ENCODE measurements at places on chromosomes 11 and 22.

- DNase-seq: peak; percentile 43
Measured at GRCh38 chr11:103872748-103873147, 163.7 kb upstream of the DDI1 start.

DNA sequence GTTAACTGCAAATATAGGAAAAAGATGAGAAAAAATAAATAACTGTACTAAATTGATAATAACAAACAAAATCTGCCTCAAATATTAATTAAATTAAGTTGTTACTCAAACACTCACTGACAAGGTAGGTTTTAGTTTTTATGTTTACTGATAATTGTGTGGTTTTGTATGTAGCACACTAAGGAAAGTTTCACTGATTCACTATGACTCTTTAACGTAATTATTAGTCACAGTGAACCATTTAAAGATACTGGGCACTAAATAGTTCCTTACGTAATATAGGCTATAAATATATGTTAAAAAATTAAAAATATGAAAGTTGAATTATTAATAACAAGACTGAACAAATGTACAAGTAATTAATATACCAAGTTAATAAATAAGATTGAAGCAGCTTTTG is 2330.0 kb upstream of the RAG2 start:
- DNase-seq: no peak

DNA sequence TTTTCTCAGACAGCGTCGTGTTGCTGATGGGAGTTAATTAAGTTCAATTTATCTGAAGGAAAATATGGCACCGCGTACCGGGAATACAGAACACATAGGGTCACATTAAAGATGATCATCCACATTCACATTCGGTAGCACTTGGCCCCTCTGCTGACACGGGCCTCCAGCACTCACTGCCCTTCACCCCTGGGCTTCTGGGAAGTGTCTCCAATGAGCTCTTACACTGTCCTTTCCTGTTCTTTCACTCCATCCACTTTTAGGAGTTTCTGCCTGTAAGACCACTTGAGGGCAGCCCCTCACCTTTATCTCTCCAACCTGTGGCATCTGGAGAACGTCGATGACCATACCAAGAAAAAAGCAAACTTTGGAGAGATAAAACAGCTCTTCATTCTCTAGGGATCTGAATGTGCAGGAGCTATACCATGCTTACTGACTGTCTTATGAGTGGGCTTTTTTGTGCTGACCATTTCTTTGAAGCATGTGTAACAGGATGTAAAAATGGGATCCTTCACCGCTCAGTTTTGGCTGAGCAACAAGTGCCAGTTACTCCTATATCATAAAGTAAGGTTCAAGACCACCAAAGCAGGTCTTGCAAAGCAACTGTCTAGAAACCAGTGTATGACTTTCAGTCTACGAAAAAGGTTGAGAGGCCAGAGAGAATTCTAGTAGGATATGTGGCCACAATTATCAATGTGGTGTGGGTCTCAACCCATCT is 1.1 kb upstream of the SERGEF start:
- no peak for DNase-seq

- no peak for DNase-seq
Measured at GRCh38 chr11:5362017-5362625, 10.8 kb downstream of the OR51B6 start.

DNA sequence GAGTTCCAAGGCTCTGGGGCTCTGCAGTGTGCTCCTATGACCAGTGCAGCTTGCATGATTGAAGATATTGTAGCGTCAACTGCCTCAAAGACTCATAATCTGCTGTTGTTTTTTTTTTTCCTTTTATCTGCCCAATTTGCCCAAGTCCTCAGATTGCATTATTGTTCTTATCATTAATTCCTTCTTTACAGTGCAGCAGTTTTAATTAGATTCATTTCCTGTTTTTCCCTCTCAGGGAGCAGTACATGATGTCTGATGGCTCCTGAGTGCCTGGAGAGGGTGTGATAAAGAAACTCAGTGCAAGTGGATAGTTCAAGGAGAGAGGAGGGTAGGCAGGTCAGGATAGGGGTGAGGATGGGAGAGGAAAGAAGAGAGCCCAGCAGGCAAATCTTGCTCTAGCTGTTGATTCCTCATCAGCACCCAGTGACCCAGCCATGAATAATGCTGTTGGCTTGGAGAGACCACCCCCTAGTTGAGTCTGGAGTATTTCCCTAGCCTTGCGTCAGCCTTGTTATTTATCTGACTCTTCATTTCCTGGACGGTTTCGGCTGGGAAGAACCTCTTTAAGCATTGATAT is 219.6 kb upstream of the SESN3 start:
- DNase-seq: peak; percentile 38

DNA sequence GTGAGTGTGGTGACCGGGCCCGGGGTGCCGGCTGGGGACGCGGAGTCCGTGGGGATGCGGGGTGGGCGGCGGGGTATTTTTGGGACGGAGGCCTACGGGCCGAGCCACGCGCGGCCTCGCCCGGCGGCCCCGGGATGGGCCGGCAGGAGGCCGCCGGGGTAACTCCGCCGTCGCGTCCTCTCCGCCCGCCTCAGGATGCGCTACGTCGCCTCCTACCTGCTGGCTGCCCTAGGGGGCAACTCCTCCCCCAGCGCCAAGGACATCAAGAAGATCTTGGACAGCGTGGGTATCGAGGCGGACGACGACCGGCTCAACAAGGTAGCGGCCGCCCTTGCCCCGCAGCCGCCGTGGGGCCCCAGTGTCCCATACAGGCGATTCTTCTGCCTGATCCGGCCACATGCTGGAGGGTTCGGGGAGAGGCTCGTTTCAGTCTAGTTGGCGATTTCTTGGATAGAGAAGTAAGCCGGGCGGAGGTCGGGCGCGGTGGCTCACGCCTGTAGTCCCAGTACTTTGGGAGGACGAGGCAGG is 337 bp downstream of the RPLP2 start:
- no peak for DNase-seq

DNA sequence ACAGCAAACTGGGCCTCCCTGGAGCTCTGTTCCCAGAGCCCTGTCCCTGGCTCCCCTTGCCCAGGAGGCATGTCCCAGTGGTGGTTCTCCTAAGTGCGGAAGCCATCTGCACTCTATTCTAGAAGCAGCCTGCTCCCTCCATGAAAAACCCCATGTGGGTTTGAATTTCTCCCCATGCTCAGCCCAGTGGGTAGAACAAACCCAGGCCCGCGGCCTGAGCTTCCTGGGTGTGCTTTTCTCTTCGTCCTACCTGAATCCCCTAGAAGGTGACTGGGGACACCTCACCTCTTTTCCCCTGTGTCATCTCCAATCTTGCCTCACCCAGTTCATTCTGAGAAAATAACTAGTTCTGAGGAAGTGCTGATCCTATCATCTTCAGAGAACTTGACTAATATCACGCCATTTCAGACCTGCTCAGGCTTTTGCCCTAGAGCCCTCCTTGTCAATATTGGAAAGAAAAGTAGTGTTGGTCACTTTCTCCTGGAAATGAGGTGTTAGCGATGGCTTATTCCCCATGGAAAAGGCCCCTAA is 15.9 kb downstream of the IL10RA start:
- no peak for DNase-seq

- no peak for DNase-seq
Measured at GRCh38 chr11:45885921-45886721, 670 bp downstream of the MAPK8IP1 start.

DNA sequence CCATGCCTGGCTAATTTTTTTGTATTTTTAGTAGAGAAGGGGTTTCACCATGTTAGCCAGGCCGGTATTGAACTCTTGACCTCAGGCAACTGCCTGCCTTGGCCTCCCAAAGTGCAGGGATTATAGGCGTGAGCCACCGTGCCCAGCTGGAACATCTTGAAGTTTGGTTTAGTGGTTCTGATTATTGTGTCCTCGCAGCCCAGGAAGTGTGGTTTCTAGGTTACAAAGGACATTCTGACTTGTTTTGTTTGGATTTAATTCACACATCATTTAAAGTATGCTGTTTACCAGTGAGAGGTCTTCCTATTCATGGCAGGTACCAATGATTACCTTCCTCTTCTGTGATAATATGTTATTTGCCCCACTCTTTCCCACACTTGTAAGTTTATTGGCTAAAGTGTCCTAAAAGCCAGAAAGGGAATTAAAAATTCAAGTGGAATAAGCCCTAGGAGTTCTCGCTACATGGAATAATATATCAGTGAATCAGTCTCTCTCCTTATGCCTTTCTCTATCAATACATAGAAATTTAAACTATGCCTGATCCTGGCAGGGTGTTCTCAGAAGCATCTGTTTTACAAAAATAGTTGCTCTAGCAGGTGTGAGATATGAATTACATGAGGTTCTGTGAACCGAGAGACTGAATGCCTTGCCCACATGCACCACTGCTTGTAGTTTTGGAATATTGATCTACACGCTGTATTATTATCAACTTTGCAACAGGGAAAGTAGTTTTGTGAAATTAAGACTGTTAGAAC is 263.1 kb downstream of the DDX10 start:
- DNase-seq: peak; percentile 56

DNA sequence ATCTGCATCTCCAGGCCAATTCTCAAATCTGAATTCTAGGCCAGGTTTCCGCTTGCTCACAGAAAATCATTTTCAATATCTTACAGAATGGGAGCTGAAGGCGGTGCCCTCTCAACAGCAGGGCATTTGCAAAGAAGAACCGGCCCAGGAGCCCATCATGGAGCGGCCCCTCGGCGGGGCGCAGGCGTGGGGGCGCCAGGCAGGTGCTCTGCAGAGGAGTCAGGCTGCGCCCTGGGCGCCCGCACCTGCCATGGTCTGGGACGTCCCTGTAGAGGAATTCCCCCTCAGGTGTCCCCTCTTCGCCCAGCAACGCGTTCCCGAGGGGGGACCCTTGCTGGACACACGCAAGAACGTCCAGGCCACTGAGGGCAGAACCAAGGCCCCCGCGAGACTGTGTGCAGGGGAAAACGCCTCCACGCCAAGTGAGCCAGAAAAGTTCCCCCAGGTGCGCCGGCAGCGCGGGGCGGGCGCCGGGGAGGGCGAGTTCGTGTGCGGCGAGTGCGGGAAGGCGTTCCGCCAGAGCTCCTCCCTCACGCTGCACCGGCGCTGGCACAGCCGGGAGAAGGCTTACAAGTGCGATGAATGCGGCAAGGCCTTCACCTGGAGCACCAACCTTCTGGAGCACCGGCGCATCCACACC is 11.5 kb downstream of the ZNF74 start:
- DNase-seq: no peak

- peak; percentile 74 for DNase-seq
Measured at GRCh38 chr11:33257160-33257896, at the start of gene HIPK3. TSS of gene HIPK3 (plus strand) at chr11:33257381.

- peak; percentile 67 for DNase-seq
Measured at GRCh38 chr22:39182478-39183030, 30.1 kb upstream of the CBX7 start.

GRCh38 chr22:31748490-31748889 is 1.4 kb downstream of the PRR14L start:
- no peak for DNase-seq

DNA sequence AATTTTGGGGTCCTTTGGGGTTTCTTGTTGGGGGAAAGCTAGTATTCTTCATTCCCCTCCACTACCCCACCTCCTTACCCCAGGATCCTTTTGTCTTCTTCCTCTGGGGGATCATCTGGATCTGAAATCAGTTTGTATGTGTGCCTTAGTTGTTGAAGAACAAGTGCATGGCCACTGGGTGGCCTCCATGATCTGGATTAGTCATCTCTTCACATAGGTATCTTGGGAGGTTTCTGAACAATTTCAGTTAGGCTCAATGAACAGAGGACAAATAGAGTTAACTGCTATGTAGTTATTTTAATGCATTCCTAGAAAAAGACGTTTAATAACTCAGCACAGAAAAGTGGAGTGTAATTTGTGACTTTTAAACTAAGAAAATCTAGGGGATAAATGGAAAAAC is 7.1 kb upstream of the VWA5A start:
- DNase-seq: peak; percentile 65

DNA sequence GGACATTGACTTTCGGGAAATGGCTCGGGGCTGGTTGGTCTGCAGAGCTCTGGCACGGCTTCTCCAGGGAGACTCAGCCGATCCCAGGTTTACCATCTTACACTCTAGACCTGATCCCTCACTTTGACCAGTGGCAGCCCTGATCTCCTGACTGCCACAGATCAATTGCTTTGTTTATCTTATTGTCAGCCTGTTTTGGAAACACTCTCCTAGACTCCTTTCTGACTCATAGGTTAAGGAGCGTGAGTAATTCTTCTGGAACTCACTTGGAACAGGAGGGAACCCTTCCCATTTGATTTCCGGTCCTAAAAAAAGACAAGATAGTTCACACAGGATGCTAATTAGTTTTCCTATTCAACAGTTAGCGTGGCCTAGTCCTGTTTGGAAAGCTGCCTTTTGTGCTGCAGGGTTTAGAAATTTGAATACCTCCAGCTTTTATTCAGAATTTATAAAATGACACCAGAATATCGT is 16.0 kb upstream of the BMAL1 start:
- peak; percentile 82 for DNase-seq

- DNase-seq: no peak
Measured at GRCh38 chr11:74936087-74936486, 12.8 kb downstream of the XRRA1 start.

DNA sequence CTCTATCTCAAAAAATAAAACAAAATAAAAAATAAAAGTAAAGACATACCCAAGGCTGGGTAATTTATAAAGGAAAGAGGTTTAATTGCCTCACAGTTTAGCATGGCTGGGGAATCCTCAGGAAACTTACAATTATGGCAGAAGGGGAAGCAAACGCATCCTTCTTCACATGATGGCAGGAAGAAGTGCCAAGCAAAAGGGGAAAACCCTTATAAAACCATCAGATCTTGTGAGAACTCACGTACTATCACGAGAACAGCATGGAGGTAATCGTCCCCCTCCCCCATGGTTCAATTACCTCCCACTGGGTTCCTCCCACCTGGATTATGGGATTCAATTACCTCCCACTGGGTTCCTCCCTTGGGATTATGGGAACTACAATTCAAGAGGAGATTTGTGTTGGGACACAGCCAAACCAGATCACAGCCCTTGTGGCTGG is 8.3 kb upstream of the SSTR3 start:
- DNase-seq: no peak

DNA sequence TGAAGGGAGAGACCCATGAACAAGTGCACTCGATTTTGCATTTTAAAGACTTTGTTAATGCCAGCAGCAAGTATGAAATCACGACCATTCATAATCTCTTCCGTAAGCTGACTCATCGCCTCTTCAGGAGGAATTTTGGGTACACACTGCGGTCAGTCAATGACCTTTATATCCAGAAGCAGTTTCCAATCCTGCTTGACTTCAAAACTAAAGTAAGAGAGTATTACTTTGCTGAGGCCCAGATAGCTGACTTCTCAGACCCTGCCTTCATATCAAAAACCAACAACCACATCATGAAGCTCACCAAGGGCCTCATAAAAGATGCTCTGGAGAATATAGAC is 5.9 kb downstream of the SERPIND1 start:
- peak; percentile 90 for DNase-seq

DNA sequence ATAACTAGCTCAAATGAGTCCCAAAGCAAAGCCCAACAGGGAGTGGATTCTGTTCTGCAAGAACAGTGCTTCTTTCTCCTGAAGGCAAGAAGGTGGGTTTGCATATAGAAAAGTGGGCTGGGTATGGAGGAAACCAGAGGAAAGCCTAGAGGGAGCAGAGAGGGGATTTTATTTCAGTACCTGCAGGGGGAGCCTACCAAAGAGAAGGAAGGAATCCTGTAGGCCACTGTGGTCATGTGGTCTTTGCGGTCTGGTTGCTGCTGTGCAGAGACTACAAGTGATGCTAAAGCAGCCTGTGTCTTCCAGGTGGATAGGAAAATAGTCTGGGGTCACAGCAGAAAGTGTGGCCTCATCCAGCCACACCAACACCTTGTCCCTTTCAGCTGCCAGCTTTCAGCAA is 33.2 kb upstream of the ZBTB16 start:
- DNase-seq: peak; percentile 61

- DNase-seq: no peak
Measured at GRCh38 chr22:20012741-20013331, 3.8 kb downstream of the ARVCF start.

All from iris pigment epithelial cell (primary cell).